CD4-positive, CD25-positive, alpha-beta regulatory T cell (primary cell): ENCODE measurements at places on chromosomes 5 and 9. TPM values are rescaled to one million over a fixed set of nuclear protein-coding genes. Genes with fewer than 3 reads are reported as not detected.
A peak's percentile ranks its signal among the peaks of the same experiment; 100 is the strongest.

DNA sequence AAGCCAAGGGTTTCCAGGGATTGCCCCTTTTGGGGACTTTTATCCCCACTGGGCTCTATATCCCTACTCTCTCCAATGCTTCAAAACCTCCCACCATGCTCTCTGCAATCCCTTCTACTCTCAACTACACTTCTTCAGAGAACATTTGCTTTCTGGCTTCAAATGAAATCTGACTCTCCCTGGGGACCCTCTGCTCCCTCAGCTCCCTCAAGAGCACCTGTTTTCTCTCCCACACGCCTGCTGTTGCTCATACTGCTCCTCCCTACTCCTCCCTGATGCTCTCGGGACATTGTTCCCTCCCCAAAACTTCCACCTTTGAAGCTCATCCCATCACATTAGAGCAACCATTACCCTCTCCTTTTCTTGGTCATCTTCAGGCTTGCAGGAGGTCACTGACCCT is 344.9 kb downstream of the CDK5RAP2 start:
- H3K4me1 ChIP-seq, result no peaks in the 10 kb centered on the region
- no peak overlapping the region for H3K4me3 ChIP-seq
- no peak overlapping the region for H3K27ac ChIP-seq

DNA sequence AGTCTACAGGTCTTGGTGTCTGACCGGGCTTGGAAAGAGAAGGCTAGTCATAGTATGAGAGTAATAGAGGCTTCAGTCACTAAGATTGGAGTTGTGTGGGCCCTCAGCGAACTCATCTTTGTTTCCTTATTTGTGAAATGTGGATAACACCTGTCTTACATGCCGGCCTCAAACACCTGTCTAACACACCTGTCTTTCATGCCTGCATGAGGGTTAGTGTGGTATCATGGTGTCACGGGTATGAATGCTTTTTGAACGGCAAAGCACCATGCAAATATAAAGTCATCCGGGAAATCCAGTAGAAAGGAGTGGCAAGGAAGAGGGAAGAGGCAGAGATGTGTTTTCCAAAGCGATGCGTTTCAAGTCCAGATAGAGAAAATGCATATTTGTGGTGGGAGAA is 25.5 kb downstream of the GRAMD2B start:
- peak overlapping the region; percentile 95 for H3K27ac ChIP-seq
- no peaks in the 10 kb centered on the region for H3K27me3 ChIP-seq
- DNase-seq, result no peak
- H3K4me1 ChIP-seq, result peaks cover 74% of the 10 kb centered on the region

DNA sequence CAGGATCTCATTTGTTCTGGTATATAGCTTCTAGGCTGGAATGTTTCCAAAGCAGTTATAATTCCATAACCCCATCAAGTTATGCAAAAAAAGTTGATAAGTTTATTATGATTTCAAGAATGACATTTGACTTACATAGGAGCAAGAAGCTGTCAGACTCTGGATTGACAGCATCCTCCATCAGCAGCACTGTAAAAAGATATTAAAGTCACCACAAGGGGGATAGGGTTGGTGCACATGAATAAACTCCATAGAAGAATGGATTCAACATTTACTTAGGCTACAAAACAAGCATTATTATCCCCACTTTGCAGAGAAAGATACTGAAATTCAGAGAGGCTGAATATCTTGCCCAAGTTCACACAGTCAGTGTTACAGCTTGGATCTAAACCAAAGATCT is 208.9 kb upstream of the SLC30A5 start:
- no peak overlapping the region for H3K27ac ChIP-seq
- H3K4me3 ChIP-seq, result no peak overlapping the region
- no peak for DNase-seq
- no peaks in the 10 kb centered on the region for H3K36me3 ChIP-seq
- H3K4me1 ChIP-seq, result peaks cover 11% of the 10 kb centered on the region

The BTNL3 gene
- not detected for total RNA-seq

DNA sequence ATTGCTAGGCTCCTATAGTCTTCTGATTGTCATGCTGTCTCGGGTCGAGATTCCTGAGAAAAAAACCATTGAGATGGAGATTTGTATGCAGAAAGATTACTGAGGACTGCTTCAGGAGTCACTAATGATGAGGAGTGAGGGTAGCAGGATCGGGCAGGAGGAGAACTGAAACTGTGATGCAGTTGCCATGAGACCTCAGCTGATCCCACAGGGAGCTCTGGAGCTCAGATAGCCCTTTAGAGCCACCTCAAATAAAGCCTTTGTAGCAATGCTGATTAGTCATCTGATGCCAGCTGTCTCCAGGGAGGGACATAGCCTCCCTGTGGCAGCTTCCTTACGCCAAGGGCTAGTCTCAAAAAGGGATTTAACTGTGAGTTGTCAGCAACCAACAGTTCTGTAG is 256.9 kb downstream of the DMAC1 start:
- H3K4me1 ChIP-seq, result no peaks in the 10 kb centered on the region
- H3K36me3 ChIP-seq, result no peaks in the 10 kb centered on the region
- DNase-seq, result no peak
- peaks cover 2% of the 10 kb centered on the region for H3K27me3 ChIP-seq
- no peak overlapping the region for H3K27ac ChIP-seq
- no peak overlapping the region for H3K4me3 ChIP-seq

- no peak overlapping the region for H3K4me3 ChIP-seq
- no peak overlapping the region for H3K27ac ChIP-seq
- no peaks in the 10 kb centered on the region for H3K36me3 ChIP-seq
- H3K4me1 ChIP-seq, result no peaks in the 10 kb centered on the region
These were observed 302.0 kb downstream of the AGTPBP1 start for GRCh38 chr9:85439791-85440190.

DNA sequence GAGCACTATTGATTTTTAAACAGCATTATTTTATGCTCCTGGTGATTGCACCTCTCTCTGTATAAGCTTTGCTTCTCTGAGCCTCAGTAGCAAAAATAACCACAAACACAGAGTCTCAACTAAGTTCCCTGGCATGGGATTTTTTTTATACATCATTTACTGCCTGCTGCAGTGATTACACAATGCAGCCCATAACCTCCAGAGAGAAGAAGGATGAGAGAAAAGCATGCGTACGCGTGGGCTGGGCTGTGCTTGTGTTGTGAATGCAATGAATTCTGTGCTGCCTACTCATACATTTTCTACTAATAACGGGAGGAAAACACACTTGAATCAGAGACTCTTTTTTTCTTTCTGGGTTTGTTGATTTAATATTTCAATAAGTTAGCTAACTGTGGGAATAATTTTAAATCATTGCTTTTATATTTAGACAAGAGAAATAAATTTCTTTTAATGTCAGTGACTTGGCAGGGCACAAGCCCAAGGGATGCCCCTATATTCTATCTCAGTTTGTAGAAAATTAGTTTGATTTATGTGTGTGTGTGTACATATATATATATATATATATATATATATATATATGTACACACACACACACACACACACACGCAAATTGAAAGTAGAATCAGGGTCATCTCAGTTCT is 351.5 kb downstream of the MED10 start:
- no peak overlapping the region for H3K27ac ChIP-seq
- H3K4me3 ChIP-seq, result no peak overlapping the region
- H3K36me3 ChIP-seq, result no peaks in the 10 kb centered on the region
- H3K27me3 ChIP-seq, result no peaks in the 10 kb centered on the region

GRCh38 chr5:148162038-148162437 is 6.3 kb upstream of the SPINK14 start:
- H3K4me3 ChIP-seq, result no peak overlapping the region
- no peak overlapping the region for H3K27ac ChIP-seq
- DNase-seq, result no peak
- H3K27me3 ChIP-seq, result no peaks in the 10 kb centered on the region
- no peaks in the 10 kb centered on the region for H3K36me3 ChIP-seq

DNA sequence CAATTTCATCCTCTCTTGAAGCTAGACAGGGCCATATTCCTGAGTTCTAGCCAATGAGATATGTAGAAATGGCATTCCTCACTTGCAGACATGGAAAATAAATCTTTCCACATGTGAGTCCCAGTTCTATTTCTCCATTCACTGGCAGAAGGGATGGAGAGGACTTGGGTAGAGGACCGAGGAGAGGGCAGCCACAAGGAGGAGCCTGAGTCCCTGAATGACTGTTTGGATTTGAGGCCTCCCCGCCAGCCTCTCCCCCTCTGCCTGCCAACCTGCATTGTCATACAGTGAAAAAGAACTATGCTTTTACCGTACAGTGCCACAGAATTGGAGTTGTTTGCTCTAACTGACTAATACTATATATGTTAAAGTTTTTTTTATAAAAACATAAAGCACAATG is 583.0 kb upstream of the WWC1 start:
- no peaks in the 10 kb centered on the region for H3K27me3 ChIP-seq
- DNase-seq, result no peak
- no peaks in the 10 kb centered on the region for H3K36me3 ChIP-seq
- H3K4me1 ChIP-seq, result no peaks in the 10 kb centered on the region
- H3K4me3 ChIP-seq, result no peak overlapping the region

DNA sequence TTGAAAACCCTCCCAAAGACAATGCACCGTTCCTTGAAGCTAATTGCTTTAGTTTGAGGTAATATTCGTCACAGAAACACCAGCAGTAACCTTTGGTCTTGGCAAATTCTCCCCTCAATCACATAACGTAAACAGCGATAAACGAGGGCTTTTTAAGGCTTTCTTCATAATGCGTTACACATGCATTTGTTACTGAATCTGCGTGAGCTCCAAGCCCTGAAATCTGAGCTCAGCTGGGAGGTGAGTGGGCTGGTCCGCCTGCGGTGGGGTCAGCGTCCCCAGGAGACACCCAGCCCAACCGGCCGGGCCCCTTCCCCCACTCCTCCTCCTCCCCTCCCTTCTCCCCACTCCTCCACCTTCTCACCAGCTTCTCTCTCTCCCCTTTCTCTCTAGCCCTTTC is 91.1 kb downstream of the BARX1 start:
- no peak for DNase-seq
- no peaks in the 10 kb centered on the region for H3K36me3 ChIP-seq
- H3K27ac ChIP-seq, result no peak overlapping the region
- H3K4me3 ChIP-seq, result no peak overlapping the region

GRCh38 chr5:179488975-179489374 is 61.4 kb upstream of the RUFY1 start:
- DNase-seq, result no peak
- no peaks in the 10 kb centered on the region for H3K27me3 ChIP-seq
- H3K36me3 ChIP-seq, result no peaks in the 10 kb centered on the region
- H3K4me3 ChIP-seq, result no peak overlapping the region
- no peak overlapping the region for H3K27ac ChIP-seq

DNA sequence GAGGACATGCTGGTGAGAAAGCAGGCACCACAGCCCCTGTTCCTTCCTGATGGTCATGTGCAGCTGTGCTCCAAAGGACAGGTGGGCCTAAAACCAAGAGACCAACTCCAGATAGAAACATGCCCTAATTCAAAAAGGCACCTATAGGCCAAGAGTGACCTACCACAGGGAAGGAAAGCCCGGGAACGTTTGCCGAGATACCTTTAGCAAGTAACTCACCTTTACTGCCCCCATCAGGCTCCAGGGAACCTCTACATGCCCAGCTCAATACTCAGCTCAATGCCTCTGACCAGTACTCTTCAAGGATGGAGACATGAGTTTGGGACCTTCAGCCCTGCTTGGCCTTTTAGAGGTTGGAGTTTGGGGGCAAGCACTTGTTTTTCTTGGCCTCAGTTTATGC is 172.8 kb upstream of the FSTL4 start:
- H3K27me3 ChIP-seq, result no peaks in the 10 kb centered on the region
- H3K27ac ChIP-seq, result no peak overlapping the region
- no peak for DNase-seq
- no peaks in the 10 kb centered on the region for H3K4me1 ChIP-seq

The SH3TC2 gene
- total RNA-seq, result 0.69 TPM

The CDHR2 gene
- 1.3 TPM for total RNA-seq

The MEIKIN gene
- total RNA-seq, result not detected

DNA sequence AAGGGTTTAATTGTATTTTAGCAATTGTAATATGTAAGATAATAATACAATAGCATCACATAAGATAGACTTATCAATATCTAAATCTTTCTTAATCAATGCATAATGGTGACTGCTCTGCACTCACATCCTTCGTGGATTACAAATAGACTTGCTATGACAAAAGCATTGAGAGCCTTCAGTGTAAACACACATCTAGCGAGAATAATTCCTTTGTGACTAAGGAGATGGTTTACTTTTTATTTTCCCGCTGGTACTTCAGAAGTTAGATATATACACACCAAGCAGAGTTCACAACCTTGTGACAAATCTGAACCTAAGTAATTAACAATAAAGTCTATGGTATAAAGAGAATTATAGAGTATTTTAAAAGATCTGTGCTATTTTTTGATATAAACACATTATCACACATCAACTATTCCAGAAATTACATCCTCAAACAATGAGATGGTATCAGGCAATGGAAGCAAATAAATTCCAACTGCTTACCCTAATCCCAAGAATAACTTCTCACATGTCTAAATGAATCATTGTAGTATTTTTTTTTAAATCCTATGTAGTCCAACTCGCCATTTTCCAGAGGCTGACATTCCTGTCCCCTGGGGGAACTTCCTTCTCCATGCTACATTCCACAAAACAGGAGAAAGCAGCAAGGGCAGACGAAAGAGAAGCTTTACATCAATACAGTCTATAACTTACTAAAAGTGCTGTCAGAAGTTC is 51.2 kb downstream of the MAPKAP1 start:
- no peak for DNase-seq
- H3K27me3 ChIP-seq, result no peaks in the 10 kb centered on the region
- no peaks in the 10 kb centered on the region for H3K4me1 ChIP-seq
- peaks cover 37% of the 10 kb centered on the region for H3K36me3 ChIP-seq
- H3K4me3 ChIP-seq, result no peak overlapping the region

DNA sequence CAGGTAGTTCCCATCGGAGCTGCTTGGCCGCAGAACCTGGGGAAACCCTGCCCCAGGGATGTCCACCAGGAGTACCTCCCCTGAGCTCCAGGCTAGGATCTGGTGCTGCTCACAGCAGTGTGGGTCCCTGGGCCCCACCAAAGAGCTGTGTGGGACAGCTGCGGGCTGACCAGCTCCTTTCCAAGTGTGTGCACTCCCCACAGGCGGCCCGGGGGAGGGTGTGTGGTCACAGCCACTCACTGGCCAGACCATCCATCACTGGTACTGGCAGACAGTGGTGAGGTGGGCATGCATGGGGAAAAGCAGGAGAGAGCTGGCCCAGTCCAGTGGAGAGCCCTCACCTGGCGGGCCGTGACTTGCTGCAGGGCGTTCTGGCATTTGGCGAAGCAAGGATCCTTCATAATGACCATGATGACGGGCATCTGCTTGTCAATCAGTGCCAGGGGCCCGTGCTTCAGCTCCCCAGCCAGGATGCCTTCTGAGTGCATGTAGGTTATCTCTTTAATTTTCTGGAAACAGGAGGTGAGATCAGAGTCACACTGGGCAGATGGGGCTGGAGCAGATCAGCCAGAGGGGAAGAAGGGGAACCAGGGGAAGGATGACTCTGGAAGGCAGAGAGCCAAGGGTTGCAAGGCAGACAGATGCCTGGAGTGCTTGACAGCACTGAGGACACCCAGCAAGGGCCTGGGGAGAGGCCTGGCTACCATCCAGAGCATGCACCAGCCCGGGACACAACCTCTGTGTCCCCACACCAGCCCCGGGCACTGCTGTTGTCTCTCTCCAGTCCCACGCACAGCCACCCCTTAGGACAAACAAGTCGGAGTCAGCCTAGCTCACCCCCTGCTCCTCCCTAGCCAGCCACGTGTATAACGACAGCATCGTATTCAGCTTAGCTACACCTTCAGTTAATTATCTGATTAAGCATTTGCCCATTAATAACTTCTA is 12.8 kb upstream of the MAPK9 start:
- no peak for DNase-seq
- H3K27me3 ChIP-seq, result no peaks in the 10 kb centered on the region
- no peaks in the 10 kb centered on the region for H3K4me1 ChIP-seq
- H3K36me3 ChIP-seq, result no peaks in the 10 kb centered on the region
- H3K4me3 ChIP-seq, result no peak overlapping the region
